Breast epithelium (tissue), 4 donors: ENCODE measurements at places on chromosomes 11 and 22. TPM values are rescaled to one million over a fixed set of nuclear protein-coding genes. Genes with fewer than 3 reads are reported as not detected.

Gene OR8A1
- not detected for total RNA-seq

Gene APOL6
- total RNA-seq, result 25.6 TPM

Gene CEND1
- not detected for total RNA-seq

Gene TRIM51
- total RNA-seq, result not detected

Gene ATXN10
- 78.6 TPM for total RNA-seq

Gene SLC22A6
- total RNA-seq, result not detected

GRCh38 chr11:39806652-39807051 lies 1652.8 kb downstream of the LRRC4C start:
- H3K27ac ChIP-seq, result no peak overlapping the region
- H3K27me3 ChIP-seq, result no peaks in the 10 kb centered on the region
- DNase-seq, result no peak
- no peaks in the 10 kb centered on the region for H3K36me3 ChIP-seq

DNA sequence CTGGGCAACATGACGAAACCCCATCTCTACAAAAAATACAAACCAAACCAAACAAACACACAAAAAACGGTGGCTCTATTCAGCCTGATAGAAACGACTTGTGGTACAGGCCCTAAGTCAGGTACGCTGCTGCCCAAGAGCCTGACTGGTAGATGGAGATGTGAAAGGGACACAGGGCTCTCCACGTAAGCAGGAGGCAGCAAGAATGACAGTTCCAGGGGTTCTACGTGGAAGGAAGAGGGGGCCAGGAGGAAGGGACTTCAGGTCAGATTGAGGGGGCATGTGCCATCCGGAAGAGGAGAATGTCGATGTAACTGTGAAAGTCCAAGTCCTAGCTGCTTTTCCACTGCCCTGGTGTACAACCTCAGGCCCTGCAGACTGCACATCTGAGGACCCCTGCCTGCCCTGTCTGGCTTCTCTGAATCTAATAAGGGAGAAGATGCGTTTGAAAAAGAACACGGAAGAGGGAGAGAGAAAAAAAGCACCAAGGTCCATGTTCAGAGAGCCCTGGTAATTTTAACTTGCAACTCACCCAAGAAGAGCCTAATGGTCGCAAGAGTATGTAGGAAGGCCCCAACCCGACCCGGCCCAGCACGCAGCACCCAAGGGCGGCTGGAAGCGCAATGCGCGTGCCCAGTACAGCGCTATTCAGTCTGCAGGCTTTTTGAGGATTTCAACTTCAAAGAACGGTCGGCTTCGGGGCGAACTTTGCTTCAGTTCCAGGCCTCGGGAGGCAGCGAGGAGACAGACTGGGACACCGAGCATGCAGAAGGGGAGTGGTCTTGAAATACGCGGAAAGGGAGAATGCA lies 909 bp upstream of the ZNRD2 start:
- H3K27ac ChIP-seq, result peak overlapping the region; percentile 96
- H3K27me3 ChIP-seq, result no peaks in the 10 kb centered on the region
- no peak for DNase-seq
- H3K4me1 ChIP-seq, result peaks cover 24% of the 10 kb centered on the region
- H3K4me3 ChIP-seq, result peak overlapping the region; percentile 77

- H3K4me1 ChIP-seq, result no peaks in the 10 kb centered on the region
- no peak for DNase-seq
- H3K27ac ChIP-seq, result peak overlapping the region; percentile 26
- no peak overlapping the region for H3K4me3 ChIP-seq
Observed at GRCh38 chr11:19984048-19984742, 176.1 kb downstream of the DBX1 start.

GRCh38 chr11:110929129-110929528 lies 216.9 kb upstream of the ARHGAP20 start:
- DNase-seq, result no peak
- H3K4me3 ChIP-seq, result no peak overlapping the region
- no peak overlapping the region for H3K27ac ChIP-seq
- H3K36me3 ChIP-seq, result no peaks in the 10 kb centered on the region
- no peaks in the 10 kb centered on the region for H3K27me3 ChIP-seq

DNA sequence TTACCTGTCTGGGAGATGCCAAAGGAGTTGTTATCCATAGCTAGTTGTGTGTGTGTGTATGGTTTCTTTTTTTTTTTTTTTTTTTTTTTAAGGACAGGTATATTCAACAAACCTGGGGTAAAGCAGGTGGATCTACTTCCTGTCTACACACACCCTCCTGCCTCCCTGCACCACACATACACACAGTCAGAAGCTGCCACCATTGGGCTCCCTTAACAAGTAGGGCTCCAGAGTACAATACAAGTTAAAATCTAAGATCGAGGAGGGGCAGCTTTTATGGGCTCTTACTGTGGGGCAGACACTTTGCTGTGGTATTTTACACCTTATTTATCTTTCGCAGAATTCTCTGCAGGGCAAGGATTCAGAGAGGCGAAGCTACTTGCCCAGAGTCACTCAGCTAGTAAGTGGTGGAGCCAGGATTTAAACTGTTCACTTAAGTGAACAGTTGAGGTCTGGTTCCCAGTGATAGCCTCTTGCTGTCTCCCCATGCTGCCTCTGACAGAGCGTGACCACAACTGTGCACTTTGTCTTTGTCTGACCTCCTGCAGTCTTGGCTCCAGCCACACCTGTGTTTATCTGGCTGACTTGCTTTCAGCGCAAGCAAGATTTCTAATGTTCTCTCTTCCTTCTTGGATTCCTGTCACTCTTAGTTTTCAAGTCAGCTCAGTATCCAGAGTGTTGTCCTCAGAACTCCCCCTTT lies 135.0 kb downstream of the CSNK2A3 start:
- no peaks in the 10 kb centered on the region for H3K36me3 ChIP-seq
- H3K4me3 ChIP-seq, result no peak overlapping the region
- no peaks in the 10 kb centered on the region for H3K4me1 ChIP-seq
- no peak overlapping the region for H3K27ac ChIP-seq

GRCh38 chr11:110093407-110094297 lies 460 bp downstream of the ZC3H12C start:
- H3K4me1 ChIP-seq, result no peaks in the 10 kb centered on the region
- H3K4me3 ChIP-seq, result peak overlapping the region; percentile 77
- DNase-seq, result peak; percentile 52

DNA sequence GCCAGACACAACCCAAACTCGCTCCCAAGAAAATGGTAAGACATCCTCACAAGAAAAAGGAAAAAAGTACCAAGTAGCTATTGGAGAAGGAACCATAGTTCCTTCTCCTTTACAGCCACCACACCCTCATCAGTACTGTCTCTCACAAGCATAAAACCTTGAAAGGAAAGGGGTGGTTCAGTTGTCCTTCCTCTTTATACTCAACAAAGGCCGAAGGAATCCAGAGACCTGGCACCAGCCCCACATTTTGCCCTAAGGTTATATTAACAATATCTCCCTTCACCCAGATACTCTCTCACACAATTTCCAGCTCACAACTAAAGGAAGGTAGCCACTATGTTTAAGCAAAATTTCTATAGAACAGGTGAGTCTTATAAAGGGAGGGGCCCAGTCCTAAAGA lies 8.5 kb downstream of the FHIP1B start:
- no peaks in the 10 kb centered on the region for H3K36me3 ChIP-seq
- no peak overlapping the region for H3K4me3 ChIP-seq
- no peaks in the 10 kb centered on the region for H3K27me3 ChIP-seq
- peak overlapping the region; percentile 0 for H3K27ac ChIP-seq
- no peak for DNase-seq

GRCh38 chr11:69775163-69775755 lies at the start of gene FGF4:
FGF4 (minus strand) TSS chr11:69775341; CDS start chr11:69775084, 257 bp downstream.
- no peaks in the 10 kb centered on the region for H3K36me3 ChIP-seq
- no peak for DNase-seq
- H3K27ac ChIP-seq, result no peak within 1 kb of the TSS
- H3K4me1 ChIP-seq, result no peaks in the 10 kb centered on the region

GRCh38 chr11:131537748-131538147 lies 167.3 kb downstream of the NTM start:
- DNase-seq, result no peak
- H3K27me3 ChIP-seq, result peaks cover 18% of the 10 kb centered on the region
- H3K36me3 ChIP-seq, result no peaks in the 10 kb centered on the region
- no peaks in the 10 kb centered on the region for H3K4me1 ChIP-seq
- no peak overlapping the region for H3K4me3 ChIP-seq

DNA sequence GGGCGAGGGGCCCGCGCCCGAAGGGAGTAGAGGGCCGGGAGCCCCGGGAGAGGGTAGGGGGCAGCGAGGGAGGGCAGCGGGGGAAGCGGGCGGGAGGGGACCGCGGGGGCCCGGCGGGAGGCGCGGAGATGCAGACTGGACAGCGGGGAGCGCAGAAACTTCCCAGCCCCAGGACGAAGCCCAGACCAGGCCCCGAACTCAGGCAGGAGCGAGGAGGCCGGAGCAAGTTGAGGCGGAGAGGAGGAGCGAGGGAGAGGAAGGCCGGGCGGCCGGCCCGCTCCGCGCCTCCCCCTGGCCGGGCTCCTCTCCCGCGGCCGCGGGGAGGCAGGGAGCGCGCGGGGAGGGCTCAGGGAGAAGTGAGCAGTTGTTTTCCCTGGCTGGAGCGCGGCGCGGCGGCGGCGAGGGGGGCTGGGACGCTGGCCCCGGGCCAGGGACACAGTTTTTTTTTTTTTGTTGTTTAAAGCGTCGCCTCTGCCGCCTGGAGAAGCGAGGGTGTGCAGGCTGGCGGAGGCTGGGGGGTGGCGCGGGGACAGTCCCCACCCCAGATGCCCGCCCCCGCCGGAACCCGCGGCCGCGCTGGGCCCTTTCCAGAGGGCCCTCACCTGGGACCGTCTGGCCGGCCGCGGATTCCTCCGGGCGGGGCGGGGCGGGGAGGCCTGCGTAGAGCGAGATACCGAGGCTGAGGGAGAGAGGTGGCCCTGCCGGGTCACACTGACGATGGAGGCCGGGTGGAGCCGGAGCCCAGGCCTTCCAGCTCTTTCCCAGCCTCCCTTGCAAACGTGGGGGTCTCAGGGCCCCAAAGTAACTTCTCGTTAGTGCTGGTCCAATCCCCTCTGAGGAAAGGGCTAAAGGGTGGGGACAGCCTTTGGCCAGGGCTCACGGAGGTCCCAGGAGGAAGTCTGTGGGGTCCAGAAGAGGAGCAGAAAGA lies at the start of gene LTBP3:
LTBP3 (minus strand) TSS at position 358 of the 928 bp plus-strand sequence. CDS start 400 bp downstream, outside the sequence.
- DNase-seq, result no peak
- H3K27me3 ChIP-seq, result no peaks in the 10 kb centered on the region
- H3K4me3 ChIP-seq, result peak within 1 kb of the TSS; percentile 75
- H3K4me1 ChIP-seq, result peaks cover 38% of the 10 kb centered on the region
- peak within 1 kb of the TSS; percentile 99 for H3K27ac ChIP-seq
- no peaks in the 10 kb centered on the region for H3K36me3 ChIP-seq

- no peaks in the 10 kb centered on the region for H3K27me3 ChIP-seq
- no peak overlapping the region for H3K4me3 ChIP-seq
- H3K4me1 ChIP-seq, result no peaks in the 10 kb centered on the region
- H3K36me3 ChIP-seq, result no peaks in the 10 kb centered on the region
- no peak overlapping the region for H3K27ac ChIP-seq
Observed at GRCh38 chr11:124753205-124753604, 1.1 kb upstream of the VSIG2 start.

- no peaks in the 10 kb centered on the region for H3K4me1 ChIP-seq
- H3K36me3 ChIP-seq, result no peaks in the 10 kb centered on the region
Observed at GRCh38 chr11:115362997-115363396, 141.2 kb downstream of the CADM1 start.

DNA sequence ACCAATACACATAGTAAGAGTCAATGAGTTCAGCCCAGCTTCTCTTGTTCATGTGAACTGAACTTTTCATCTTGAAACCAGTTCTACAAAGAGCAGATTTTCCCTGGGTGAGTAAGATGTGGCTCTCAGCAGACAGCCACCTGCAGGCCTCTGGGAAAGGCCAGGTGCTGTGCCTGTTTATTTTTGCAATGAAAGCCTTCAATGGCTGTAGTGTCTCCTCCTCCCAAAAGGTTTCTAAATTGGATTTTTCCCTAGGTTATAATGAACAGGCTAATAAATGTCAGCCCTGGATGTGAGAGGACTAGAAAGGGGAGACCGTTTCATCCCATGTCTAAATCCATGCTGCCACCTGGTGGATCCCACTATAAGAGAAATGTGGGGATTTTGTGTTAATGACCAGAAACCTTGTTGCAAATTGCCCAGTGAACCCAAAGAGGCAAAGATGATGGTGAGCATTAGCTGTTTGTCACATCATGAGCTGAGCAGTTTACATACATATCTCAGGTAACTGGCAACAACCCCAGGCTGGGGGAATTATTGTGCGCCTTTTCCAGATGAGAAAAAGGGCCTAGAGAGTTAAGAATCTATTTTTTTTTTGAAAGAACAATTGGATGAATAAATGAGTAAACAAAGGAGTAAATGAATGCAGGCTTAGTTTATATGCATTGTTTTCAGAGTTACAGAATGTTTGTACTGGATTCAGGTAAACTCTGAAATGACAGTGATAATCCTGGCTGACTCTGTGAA lies 12.7 kb downstream of the C11orf91 start:
- H3K27me3 ChIP-seq, result no peaks in the 10 kb centered on the region
- no peak overlapping the region for H3K4me3 ChIP-seq
- no peak overlapping the region for H3K27ac ChIP-seq
- DNase-seq, result no peak

DNA sequence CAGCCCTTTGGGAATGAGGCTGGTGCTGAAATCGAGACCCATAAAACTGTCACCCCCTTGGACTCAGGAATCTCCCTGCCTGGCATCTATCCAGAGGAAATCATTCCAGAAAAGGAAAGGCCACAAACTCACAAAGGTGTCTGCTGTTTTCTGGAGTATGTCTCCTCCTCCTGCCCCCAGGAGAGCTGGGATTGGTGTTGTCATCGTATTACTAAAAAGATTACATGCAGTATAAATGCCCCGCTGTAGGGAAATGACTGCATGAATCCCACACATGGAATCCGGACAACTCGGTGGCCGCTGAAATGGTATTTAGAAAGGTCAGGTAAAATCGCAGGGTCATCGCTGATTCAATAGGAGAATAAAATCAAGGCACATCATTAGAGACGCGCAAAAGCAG lies 18.9 kb upstream of the RFPL3 start:
- H3K27ac ChIP-seq, result no peak overlapping the region
- DNase-seq, result no peak
- H3K36me3 ChIP-seq, result no peaks in the 10 kb centered on the region
- H3K4me3 ChIP-seq, result no peak overlapping the region
- H3K4me1 ChIP-seq, result no peaks in the 10 kb centered on the region

GRCh38 chr11:5281596-5281995 lies 11.9 kb upstream of the HBE1 start:
- DNase-seq, result no peak
- H3K4me1 ChIP-seq, result no peaks in the 10 kb centered on the region
- H3K36me3 ChIP-seq, result no peaks in the 10 kb centered on the region
- no peak overlapping the region for H3K27ac ChIP-seq
- H3K27me3 ChIP-seq, result no peaks in the 10 kb centered on the region

DNA sequence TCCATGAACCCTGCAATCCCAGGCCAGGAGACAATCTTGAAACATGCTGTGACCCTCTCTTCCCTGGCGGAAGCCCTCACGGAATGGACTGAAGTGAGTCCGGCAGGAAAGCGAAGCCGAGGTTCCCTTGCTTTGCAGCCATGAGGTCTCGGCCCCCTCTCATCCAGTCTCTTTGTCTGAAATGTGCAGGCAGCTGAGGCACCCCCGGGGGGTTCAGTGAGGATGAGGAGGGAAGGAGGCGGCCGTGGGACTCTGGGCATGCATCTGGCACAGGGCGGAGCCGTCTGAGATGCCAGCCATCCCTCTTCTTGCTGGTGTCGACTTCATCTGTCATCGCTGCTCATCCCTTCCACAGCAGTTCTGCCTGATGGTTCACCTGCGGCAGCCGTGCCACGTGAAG lies 1485.7 kb downstream of the BRD1 start:
- no peak overlapping the region for H3K4me3 ChIP-seq
- peaks cover 51% of the 10 kb centered on the region for H3K27me3 ChIP-seq
- no peaks in the 10 kb centered on the region for H3K36me3 ChIP-seq
- H3K4me1 ChIP-seq, result no peaks in the 10 kb centered on the region

- no peaks in the 10 kb centered on the region for H3K27me3 ChIP-seq
- H3K4me1 ChIP-seq, result no peaks in the 10 kb centered on the region
- no peak overlapping the region for H3K4me3 ChIP-seq
- no peak for DNase-seq
- H3K36me3 ChIP-seq, result no peaks in the 10 kb centered on the region
- H3K27ac ChIP-seq, result no peak overlapping the region
Observed at GRCh38 chr22:48603621-48604320, 1223.9 kb downstream of the BRD1 start.
